Dermis blood vessel endothelial cell (primary cell): ENCODE measurements at places on chromosomes 6 and 20. TPM values are rescaled to one million over a fixed set of nuclear protein-coding genes. Genes with fewer than 3 reads are reported as not detected.

CST4 gene
- total RNA-seq = not detected in 2 replicates

ECT2L gene
- total RNA-seq = not detected in 2 replicates

DEFB121 gene
- not detected in 2 replicates for total RNA-seq

ZBTB12 gene
- 3.6 and 4.9 TPM in 2 replicates for total RNA-seq

LRRC1 gene
- 60.1 and 68.8 TPM in 2 replicates for total RNA-seq
